ENCODE measurements at places on chromosomes 16 and 17. TPM values are rescaled to one million over a fixed set of nuclear protein-coding genes. Genes with fewer than 3 reads are reported as not detected.
A peak's percentile ranks its signal among the peaks of the same experiment; 100 is the strongest.

GRCh38 chr16:17543073-17543472, 72.3 kb upstream of the XYLT1 start:
- DNase-seq, result no peak
- H3K4me1 ChIP-seq, result no peaks in the 10 kb centered on the region

- H3K4me1 ChIP-seq, result no peaks in the 10 kb centered on the region
- no peaks in the 10 kb centered on the region for H3K36me3 ChIP-seq
- no peaks in the 10 kb centered on the region for H3K27me3 ChIP-seq
- H3K27ac ChIP-seq, result no peak overlapping the region
- no peak for DNase-seq
Measured at GRCh38 chr17:64057701-64058263, 37.3 kb upstream of the ICAM2 start.

DNA sequence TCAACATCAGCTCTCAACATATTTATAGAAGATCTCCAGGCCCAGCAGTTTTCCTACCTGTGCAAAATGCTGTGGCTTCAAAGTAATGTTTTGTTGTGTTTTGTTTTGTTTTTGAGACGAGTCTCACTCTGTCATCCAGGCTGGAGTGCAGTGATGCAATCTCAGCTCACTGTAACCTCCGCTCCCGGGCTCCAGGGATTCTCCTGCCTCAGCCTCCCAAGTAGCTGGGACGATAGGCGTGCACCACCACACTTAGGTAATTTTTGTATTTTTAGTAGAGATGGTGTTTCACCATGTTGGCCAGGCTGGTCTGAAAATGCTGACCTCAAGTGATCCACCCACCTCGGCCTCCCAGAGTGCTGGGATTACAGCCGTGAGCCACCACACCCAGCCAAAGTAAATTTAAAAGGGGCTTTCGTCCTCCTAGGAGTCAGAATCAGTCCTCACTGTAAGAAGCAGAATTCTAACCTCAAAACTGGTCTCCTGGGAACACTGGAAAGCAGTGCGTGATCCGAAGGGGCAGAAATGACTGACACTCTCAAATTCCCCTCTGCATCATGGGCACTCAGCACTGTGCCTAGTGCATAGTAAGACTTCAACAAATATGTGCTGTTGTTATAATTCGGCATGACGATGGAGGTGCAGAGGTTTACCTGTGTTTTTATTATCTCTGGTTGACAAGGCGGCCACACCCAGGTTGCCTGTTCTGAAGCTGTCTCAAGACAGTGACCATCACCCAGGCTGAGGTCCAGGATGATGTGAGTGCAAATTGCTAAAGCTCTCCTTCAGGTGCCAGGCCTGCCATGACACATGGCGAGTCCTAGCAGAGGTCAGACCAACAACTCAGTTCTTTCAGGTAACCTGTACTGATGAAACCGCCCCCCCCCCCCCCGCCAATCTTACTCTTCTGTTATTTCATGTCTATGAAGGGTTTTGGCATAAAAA, 59.8 kb downstream of the ADCY9 start:
- H3K27me3 ChIP-seq, result no peaks in the 10 kb centered on the region
- peaks cover 12% of the 10 kb centered on the region for H3K4me1 ChIP-seq
- H3K36me3 ChIP-seq, result no peaks in the 10 kb centered on the region
- H3K4me3 ChIP-seq, result no peak overlapping the region
- no peak overlapping the region for H3K27ac ChIP-seq
- DNase-seq, result no peak

- no peaks in the 10 kb centered on the region for H3K36me3 ChIP-seq
- no peak overlapping the region for H3K4me3 ChIP-seq
- peaks cover 30% of the 10 kb centered on the region for H3K27me3 ChIP-seq
- no peak overlapping the region for H3K27ac ChIP-seq
Measured at GRCh38 chr17:6551869-6552531, 4.4 kb downstream of the PITPNM3 start.

DNA sequence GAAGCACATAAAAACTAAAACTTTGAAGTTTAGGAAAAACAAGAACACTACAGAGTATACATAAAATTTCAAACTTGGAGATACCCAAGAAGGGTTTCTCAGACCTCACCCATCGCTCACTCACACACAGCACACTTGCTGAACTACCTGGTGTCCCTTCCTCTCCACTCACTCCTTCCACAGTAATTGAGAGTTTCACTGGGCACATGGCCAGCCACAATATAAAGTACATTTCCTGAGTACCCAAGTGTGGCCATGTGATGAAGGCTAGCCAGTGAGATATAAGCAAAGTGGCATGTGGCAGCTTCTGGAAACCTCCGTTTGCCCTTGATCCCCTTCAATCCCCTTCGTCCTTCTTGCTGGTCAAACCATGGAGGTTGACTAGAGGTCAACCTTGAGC, 11.9 kb downstream of the TOX3 start:
- no peak overlapping the region for H3K4me3 ChIP-seq
- no peak overlapping the region for H3K27ac ChIP-seq
- no peaks in the 10 kb centered on the region for H3K27me3 ChIP-seq

DNA sequence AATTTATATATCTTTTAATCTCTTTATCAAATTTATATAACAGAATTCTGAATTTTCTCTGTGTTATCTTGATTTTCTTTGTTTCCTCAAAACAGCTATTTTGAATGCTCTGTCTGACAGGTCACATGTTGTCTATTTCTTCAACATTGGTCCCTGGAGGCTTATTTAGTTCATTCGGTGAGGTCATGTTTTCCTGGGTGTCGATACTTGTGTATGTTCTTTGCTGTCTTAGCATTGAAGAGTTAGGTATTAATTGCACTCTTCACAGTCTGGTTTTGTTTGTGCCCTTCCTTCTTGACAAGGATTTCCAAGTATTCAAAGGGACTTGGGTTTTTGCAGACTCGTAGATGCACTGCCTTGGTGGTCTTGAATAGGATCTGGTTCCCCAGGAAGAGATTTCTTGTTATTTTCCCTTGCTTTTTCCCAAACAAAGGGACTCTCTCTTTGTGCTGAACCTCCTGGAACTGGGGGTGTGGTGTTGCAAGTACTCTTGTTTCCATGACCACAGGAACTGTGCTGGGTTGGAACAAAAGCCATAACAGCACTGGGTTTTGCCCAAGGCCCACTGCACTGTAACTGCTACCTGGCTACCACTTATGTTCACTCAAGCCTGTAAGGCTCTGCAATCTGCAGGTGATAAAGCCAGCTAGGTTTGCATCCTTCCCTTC, 1483.0 kb downstream of the CDH8 start:
- H3K4me1 ChIP-seq, result no peaks in the 10 kb centered on the region
- no peaks in the 10 kb centered on the region for H3K27me3 ChIP-seq
- no peak overlapping the region for H3K27ac ChIP-seq
- no peaks in the 10 kb centered on the region for H3K36me3 ChIP-seq
- no peak for DNase-seq

GRCh38 chr16:87864331-87864989, 4.8 kb downstream of the SLC7A5 start:
- no peaks in the 10 kb centered on the region for H3K4me1 ChIP-seq
- H3K27ac ChIP-seq, result no peak overlapping the region
- peak; percentile 77 for DNase-seq
- no peak overlapping the region for H3K4me3 ChIP-seq
- no peaks in the 10 kb centered on the region for H3K27me3 ChIP-seq

- H3K27me3 ChIP-seq, result no peaks in the 10 kb centered on the region
- H3K36me3 ChIP-seq, result no peaks in the 10 kb centered on the region
- H3K4me3 ChIP-seq, result no peak overlapping the region
- no peak overlapping the region for H3K27ac ChIP-seq
Measured at GRCh38 chr16:49442805-49443204, 69.2 kb downstream of the C16orf78 start.

- H3K36me3 ChIP-seq, result peaks cover 2% of the 10 kb centered on the region
- no peak overlapping the region for H3K27ac ChIP-seq
- no peaks in the 10 kb centered on the region for H3K27me3 ChIP-seq
- peak; percentile 91 for DNase-seq
Measured at GRCh38 chr17:29664743-29665480, 42.2 kb upstream of the CORO6 start.

Gene C1QTNF8
- total RNA-seq, result not detected

DNA sequence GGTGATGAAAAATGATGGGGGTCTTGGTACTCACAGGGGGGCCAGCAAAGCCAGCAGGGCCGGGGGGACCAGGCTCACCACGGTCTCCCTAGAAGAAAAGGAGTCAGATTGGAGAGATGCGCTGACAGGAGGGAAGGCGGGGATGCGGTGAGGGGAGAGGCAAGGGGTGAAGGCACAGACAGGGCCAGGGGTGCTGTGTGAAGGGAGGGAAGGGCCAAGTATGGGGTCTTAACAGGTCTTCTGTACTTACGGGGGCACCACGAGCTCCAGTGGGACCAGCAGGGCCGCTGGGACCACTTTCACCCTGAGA, 11.2 kb downstream of the COL1A1 start:
- H3K36me3 ChIP-seq, result peaks cover 94% of the 10 kb centered on the region
- H3K27ac ChIP-seq, result peak overlapping the region; percentile 60
- H3K4me1 ChIP-seq, result peaks cover 22% of the 10 kb centered on the region
- H3K4me3 ChIP-seq, result peak overlapping the region; percentile 10
- no peaks in the 10 kb centered on the region for H3K27me3 ChIP-seq
- DNase-seq, result no peak

- H3K4me1 ChIP-seq, result no peaks in the 10 kb centered on the region
- DNase-seq, result no peak
- no peak overlapping the region for H3K4me3 ChIP-seq
- H3K27ac ChIP-seq, result no peak overlapping the region
Measured at GRCh38 chr16:29641561-29641960, 21.5 kb upstream of the SPN start.

Gene CARD14
- 0.17 TPM for total RNA-seq

- no peak overlapping the region for H3K4me3 ChIP-seq
- no peaks in the 10 kb centered on the region for H3K36me3 ChIP-seq
- peaks cover 29% of the 10 kb centered on the region for H3K4me1 ChIP-seq
- peak overlapping the region; percentile 83 for H3K27ac ChIP-seq
Measured at GRCh38 chr17:76701471-76701967, 9.2 kb downstream of the MXRA7 start.

GRCh38 chr16:67174706-67175231, 4.4 kb downstream of the NOL3 start:
- no peak overlapping the region for H3K27ac ChIP-seq
- peaks cover 7% of the 10 kb centered on the region for H3K36me3 ChIP-seq
- DNase-seq, result no peak
- H3K27me3 ChIP-seq, result no peaks in the 10 kb centered on the region

DNA sequence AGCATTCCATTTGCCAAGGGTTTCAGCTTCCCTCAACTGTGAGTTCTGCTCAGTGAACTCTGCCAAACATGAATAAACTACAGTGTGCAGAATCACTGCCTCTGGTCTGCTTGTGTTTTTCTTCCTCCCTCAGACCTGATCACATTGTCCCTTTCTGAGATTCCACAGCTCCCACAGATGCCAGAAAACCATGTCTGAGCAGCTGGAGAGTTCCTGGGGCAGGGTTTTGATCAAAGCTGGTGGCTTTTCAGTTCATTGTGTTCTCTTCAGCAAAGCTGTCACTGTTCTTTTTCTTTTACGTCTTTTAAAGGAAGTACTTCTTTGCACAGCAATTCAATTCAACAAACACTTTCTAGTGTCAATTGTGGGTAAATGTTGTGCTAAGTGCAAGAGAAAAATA, 555.8 kb downstream of the RBFOX1 start:
- H3K4me3 ChIP-seq, result no peak overlapping the region
- no peak overlapping the region for H3K27ac ChIP-seq
- H3K36me3 ChIP-seq, result no peaks in the 10 kb centered on the region
